ENCODE measurements at places on chromosomes 11 and 22.

DNA sequence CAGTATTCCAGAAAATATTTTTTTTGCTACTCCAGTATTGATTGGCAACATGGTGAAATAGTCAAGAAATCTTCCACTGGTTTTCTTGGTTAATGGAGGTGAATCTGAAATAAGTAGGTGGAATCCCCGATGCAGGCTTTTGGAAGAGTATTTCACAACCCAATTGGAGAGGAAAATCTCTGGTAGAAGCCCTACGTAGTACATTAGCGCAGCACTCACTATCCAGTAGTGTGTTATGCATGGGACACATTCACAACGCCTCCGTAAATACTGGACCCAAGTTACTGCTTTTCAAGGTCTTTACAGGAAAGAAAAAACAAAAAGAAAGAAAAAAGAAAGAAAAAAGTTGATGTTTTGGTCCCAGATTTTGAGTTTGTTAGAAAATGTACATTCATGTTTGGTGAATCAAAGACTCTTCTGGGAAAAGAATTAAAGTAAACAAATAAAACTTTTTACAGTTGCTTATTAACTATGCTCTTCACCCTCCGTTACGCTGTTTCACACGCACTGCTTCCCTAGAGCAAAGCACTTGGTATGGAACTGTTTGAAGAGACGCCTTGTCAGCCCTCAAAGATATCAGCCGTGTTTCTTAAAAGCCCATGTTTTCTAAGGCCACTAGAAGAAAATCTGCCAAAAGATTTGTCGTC, 170.4 kb upstream of the CTSC start:
- DNase-seq: no peak

DNA sequence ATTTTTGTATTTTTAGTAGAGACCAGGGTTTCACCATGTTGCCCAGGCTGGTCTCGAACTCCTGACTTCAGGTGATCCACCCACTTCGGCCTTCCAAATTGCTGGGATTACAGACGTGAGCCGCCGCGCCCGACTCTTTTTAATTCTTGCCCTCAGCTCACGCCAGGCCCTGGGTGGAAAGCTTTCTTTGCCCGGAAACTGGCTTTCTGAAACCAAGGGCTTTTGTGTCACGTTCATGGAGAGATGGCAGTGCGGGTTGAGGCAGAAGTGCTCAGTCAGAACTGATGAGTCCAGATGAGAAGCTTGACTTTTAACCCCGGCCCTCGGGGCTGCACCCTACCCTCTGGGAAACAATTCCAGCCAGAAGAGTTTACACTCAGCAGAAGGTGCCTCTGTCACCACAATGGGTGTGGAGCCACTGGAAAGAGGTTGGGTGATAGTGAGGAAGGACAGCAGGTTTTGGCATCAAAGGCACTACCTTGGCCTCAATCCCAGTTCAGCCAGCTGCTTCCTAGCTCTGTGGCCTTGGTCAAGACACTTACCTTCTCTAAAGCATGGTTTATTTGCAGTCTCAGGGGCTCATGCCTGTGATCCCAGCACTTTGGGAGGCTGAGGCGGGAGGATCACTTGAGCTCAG, 890 bp upstream of the ARFGAP3 start:
- no peak for DNase-seq

- DNase-seq: no peak
These were observed 168.2 kb downstream of the COMMD9 start for GRCh38 chr11:36121054-36121453.

DNA sequence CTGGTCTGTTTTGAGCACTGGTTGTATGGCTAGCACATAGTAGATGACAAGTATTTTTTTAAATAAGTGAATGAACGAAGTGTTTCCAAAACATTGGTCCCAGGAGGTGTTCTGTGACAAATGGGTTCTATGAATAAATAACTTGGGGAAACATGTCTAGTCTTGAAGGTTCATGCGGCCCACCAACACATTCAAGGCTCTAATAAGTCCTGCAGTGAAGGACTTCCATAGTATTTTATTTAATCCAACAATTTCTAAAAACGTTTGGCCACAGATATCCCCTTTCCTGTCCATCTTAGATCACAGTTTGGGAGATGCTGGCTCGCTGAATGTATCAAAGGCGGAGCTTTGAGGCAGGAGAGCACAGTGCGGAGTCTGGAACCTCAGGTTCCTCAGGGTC, 22.5 kb downstream of the PARVG start:
- DNase-seq: no peak
